ENCODE measurements at places on chromosomes 6 and 20.

- no peak for DNase-seq
These were observed 25.4 kb upstream of the FOXF2 start for GRCh38 chr6:1363729-1364572.

DNA sequence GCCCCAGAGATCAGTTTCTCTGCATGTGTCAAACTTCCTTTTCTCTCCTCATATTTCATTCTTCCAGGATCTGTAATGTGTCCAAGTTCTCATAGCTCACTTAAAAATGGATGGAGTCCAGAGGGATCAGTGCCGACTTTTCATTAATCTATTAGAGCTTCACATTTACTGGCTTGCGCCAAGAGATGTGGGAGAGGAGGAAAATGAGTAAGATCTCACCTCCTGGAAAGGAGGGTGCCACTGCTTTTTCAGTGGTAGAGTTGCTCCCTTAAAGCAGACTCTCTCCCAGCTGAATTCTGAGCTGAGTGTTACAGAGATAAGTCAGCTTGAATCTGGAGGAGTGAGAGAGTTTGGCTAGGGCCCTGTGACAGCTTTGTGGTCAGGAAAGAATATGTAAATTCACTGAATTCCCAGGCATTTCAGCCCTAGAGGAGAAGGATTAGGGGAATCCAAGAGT is 175.9 kb downstream of the SOX4 start:
- peak; percentile 93 for DNase-seq

DNA sequence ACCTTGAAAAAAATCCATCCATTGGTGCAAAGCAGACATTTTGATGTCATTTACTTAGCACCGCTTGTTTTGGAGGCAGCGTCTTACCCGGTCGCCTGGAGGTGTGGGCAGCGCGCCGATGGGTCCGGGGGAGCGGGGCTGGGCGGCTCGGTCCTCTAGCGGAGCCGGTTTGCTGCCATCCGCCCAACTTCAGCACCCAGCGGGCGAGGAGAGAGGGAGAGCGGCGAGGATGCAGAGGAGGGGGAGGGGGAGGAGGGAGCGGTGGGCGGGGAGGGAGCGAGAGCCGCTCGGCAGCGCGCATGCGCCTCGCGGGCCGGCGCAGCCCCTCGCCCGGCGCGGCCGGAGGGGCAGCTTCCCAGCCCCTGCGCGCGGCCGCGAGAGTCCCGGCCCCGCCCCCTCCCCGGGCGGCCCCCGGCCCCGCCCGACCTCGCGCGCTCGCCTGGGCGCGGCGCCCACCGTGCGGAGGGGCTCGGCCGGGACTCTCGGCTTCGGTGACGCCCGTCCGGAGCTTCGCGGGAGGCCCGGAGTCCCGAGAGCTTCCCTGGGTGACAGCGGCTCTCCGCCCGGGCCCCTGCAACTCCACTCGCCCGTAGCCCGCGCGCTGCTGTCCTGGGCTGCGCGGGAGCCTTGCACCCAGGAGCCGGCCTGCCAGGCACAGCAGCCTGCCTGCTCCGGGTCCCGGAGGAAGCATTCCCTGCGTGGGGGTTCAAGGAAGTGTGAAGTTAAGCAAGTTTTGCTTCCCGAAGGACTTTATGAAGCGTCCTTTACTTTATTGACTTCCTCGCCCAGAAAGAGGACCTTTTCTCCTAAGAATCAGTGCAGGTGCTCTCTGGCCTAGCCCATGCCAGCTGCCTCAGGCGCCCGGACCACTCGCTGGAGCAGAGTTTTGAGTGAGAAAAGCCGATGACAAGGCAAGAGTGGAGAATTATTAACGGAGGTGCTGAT is at the start of gene RGS17:
Gene RGS17, minus strand, starts transcription at position 246 of the 945 bp plus-strand sequence. CDS start 87,264 bp downstream, outside the sequence.
- peak; percentile 67 for DNase-seq

DNA sequence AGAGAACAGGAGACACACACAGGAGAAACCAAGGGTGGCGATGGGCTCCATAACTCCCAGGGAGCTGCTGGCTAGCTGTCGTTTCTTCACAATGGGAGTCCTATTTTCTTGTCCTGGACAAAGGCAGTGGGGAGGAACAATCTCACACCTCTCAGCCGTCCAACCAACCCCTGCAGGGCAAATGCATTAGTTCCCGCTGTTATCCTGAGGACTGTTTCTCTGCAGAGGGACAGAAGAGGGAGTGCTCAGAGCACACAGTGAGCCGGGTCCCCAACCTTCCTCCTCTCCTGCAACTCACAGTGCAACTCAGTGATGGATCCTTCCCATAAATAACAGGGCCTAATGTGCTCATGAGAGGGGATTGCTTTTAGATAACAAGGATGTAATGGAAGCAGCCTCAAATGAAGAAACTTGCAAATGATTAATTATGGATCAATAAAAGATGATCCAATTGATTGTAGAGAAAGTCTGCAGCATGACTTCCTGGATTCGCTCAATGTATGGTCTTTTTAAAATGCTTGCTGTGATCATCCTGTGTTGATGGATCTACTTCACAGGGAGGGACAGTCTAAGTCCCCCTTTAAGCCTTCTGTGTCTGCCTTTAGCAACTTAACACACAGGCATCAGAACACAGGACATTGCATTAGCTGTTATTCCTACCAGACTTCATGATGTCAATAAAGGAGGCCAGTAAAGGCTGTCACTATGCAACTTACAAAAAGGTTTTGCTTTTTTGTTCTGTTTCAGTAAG is 453.4 kb upstream of the AGPAT4 start:
- DNase-seq: no peak

GRCh38 chr6:19492636-19493405 is 344.3 kb upstream of the ID4 start:
- no peak for DNase-seq

- DNase-seq: no peak
These were observed 80.7 kb downstream of the FOXF2 start for GRCh38 chr6:1470040-1470439.

- peak; percentile 50 for DNase-seq
These were observed 127.8 kb downstream of the SLC16A10 start for GRCh38 chr6:111215131-111215530.

GRCh38 chr6:9943986-9944385 is 470.9 kb downstream of the TFAP2A start:
- DNase-seq: no peak

DNA sequence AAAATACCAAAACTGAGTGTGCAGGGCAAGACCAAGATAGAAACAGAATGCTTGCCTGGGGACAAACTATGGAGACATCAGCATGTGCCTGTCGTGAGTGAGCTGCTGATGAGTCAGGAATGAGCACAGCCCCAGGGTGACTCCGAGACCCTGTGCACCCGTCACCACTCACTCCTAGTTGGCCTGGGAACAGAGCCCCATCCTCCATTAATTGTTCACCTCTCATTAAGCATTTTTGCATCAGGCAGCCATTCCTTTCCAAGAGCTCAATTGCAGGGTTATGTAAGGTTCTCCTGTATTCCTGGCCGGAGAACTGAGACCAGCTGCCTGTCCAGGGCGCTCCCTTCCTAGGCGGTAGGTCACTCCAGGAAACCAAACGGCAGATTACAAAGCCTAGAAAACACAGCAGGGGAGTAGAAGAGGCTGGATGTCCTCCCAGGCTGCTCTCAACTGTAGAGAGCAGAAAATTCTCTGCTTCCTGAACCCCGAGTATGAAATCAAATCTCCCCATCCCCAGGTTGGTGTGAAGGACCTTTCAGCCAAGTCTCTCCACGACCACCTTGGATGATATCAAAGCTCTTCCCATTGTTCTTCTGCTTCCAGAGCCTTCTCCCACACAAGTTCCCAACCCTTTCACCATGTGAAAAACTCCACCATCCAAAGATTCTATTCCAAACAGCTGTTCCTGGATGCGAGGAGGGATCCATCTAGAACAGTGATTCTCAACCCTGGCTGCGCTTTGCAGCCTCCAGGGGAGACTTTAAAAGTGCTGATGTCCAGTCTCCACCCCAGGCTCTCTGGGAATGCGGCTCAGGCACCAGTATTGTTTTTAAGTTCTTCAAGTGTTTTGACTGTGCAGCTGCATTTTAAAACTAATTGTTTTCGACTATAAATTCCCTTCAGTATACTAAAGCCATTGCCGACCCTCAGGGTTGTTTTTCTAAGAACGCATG is 532.6 kb upstream of the JARID2 start:
- no peak for DNase-seq

DNA sequence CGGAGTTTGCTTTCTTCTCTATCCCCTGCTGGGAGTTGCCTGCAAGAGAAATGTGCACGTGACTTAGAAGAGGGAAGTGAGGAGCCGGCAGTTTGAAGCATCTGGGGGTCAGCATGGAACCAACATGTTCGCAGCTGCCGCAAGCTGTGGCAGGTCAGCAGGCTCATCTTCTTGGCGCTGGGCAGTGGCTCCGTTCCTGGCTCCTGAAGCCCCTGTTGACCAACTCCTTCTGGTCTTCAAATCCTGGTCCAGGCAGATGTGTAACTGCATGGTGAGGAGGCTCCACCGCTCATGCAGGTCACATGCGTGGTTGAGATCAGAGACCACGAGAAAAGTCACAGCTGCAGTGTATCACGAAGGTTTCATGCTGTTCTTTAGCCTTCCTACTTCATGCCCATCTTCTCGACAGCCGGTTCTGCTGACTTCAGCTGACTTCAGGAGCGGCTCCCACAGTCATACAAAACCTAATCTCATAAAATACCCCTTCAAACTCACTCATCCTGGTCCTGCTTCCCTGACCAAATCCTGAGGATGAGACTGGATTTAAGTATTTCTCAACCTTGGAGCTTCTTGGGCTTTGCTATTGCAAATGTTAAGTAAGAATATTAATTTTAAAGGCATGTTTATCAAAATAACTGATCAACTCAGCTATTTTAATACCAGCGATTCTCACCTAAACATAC is 44.9 kb upstream of the BCAS1 start:
- DNase-seq: peak; percentile 98

DNA sequence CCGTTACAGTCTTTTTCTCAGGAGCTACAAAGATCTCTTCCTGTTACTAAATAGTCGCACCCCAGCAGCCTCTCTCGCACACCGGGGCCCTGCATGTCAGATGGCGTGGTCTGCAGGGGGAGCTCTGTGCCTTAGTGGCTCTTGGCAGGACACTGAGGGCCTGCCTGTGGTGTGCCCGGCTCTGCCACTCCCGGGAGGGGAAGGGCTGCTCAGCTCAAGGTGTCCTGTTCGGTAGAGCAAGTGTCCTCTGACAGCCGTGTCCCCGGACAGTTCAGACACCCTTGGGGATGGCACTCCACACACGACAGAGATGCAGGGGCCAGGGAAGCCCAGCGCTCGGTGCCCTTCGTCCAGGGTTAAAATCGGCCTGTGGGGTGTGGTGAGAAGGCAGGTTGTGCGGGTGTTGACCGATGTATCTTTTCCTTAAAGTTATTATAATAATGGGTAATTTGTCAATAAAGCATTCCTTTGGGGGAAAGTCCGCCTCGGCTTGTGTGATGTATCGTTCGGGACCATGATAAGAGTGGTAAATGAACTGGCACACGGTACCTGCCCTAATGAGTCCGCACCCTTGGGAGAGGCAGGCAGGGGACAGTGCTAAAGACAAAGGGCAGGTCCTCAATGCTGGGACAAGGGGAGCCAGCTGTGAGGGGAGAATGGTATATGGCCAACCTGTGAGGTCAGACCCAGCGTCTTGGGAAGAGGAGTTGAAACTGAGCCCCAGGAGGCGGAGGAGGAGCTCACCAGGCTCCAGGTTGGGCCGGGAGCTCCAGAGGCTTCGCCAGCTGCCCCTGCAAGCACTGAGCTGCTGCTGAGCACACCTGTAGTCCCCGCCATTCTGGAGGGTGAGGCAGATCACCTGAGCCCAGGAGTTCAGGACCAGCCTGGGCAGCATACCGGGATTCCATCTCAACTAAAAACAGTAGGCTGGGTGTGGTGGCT is 3.6 kb upstream of the DNAJC5 start:
- no peak for DNase-seq

GRCh38 chr20:21118782-21119181 is 7.1 kb upstream of the KIZ start:
- no peak for DNase-seq

DNA sequence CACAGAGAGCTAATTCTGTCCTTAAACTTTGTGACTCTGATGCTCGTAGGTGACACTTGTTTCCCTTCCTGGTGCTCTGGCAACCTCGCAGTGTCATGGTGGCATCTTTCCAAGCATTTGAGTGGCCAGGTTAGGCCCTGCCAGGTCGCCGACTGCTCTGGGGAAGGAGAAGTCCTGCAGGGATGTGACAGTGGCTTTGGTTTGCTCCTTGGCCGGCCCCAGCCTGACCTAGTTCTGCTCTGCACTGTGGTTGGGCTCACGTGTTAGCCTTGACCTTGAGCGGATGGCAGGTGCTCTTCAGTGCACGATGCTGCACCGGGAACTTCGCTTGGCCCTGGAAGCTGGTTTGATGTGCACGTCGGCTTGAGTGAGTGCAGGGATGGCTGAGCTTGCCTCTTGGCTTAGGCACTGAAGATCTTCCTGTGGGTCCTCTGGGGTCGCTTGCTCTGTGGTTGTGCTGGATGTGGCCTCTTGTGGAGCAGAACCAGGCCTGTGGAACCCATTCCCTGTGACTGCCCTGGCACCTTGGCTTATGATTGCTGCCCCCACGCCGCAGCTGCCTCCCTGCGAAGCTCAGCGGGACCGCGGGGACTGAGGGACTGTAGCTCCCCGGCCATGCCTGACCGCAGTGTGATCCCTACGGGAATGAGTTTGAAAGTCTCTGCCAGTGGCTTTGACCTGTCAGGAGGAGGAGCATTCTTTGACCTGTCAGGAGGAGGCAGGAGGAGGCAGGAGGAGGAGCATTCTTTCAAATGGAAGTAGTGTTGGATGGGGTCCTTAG is 8.7 kb downstream of the OSBPL2 start:
- DNase-seq: no peak

GRCh38 chr6:100879317-100879716 is 1.8 kb downstream of the ASCC3 start:
- DNase-seq: no peak

GRCh38 chr6:10518557-10519407 is 2.4 kb upstream of the GCNT2 start:
- peak; percentile 43 for DNase-seq

DNA sequence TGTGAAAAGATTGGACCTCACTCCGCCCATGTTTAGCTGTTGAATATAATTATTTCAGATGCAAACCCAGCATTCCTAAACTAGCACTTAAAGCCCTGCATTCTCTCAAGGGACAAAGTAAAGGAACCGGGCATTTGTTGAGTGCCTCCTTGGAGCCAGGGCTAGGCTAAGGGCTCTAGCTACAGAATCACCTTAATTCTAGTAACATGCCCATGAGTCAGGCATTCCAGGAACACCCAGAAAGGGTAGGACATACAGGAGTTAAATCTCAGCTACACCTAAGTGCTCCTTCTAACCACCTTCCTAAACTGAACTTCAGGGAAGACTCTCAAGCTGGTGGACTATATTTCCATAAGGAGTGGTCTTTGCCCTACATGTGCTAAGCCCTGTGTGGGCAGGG is 89.4 kb downstream of the SLC24A3 start:
- DNase-seq: no peak
